T-helper 22 cell (primary cell): ENCODE measurements at places on chromosomes 6 and 20.
A peak's percentile ranks its signal among the peaks of the same experiment; 100 is the strongest.

GRCh38 chr6:2765896-2766766 lies 938 bp downstream of the WRNIP1 start:
- DNase-seq = peak; percentile 30

DNA sequence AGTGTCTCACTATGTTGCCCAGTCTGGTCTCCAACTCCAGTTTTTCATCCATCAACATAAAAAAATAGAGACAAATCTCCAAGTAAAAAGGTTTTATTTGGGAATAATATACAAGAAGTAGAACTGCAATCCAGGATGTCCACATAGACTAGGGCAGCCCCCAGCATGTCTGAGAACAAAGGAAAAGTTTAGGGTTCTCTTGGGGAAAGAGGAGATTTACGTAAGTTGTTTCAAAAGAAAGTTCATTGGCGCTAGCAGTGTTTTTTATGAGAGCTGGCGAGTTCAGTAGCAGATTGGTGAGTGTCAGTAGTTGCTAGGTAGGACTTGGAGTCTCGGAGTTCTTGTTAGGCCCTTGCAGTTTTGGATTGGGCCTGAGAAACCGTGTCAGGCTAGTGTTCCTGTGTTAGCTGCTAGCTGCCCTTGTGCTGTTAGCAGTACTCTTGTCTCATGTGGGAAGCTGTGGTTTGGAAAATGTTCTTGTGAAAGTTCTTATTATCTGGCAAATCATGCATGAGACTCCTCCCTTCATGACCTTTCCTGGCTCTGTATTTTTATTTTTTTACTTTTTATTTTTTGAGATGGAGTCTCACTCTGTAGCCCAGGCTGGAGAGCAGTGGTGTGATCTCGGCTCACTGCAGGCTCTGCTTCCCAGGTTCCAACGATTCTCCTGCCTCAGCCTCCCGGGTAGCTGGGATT lies 24.7 kb downstream of the TTLL9 start:
- no peak for DNase-seq

DNA sequence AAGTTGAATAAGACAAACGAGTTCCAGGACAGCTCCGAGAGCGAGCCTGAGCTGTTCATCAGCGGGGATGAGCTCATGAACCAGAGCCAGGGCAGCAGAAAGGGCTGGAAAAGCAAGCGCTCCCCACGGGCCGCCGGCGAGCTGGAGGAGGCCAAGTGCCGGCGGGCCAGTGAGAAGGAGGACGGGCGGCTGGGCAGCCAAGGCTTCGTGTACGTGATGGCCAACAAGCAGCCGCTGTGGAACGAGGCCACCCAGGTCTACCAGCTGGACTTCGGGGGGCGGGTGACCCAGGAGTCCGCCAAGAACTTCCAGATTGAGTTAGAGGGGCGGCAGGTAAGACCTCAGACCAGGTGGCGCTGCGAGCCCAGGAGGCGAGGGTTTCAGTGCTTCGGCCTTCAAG lies 56.0 kb upstream of the TMEM181 start:
- DNase-seq = no peak

GRCh38 chr6:168095171-168095691 lies 16.2 kb upstream of the FRMD1 start:
- no peak for DNase-seq

- DNase-seq = no peak
These were observed 38.0 kb downstream of the RTN4IP1 start for GRCh38 chr6:106591111-106591825.
